ENCODE measurements at places on chromosomes 3 and 15.

- no peak for DNase-seq
These were observed 6.7 kb downstream of the CCDC9B start for GRCh38 chr15:40333922-40334492.

GRCh38 chr3:153070511-153070868 lies 91.5 kb upstream of the RAP2B start:
- DNase-seq = no peak

GRCh38 chr15:22839046-22839695 lies 705 bp downstream of the NIPA2 start:
- DNase-seq = no peak

DNA sequence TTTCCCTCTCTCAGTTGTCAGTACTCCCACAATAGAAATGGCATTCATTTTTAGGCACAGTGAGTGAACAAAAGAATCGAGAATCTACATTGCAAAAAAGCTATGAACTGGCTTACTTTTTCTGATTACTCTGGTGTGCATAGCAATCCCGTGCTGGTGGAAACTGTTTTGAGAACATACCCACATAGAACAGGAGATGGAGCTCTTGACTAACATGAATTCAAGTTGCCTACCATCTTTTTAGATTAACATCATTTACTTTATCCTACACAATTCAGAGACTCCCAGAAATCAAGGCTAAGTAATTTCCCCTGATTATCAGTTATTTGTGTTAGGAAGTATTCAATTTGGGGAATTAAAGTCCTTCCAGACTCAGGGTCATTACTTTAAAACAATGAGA lies 326.6 kb downstream of the ARPP21 start:
- no peak for DNase-seq

GRCh38 chr3:40044487-40044886 lies 235.1 kb downstream of the MYRIP start:
- DNase-seq = no peak

- DNase-seq = no peak
These were observed 75.7 kb downstream of the SPSB4 start for GRCh38 chr3:141126661-141127343.

Data from stimulated activated CD4-positive, alpha-beta T cell treated with anti-CD3 and anti-CD28 coated beads, Interleukin-4, amount 100 ng/mL, for 24 hours (primary cell).